ENCODE measurements at places on chromosomes 5 and 9.

GRCh38 chr5:141623186-141623585, 4.4 kb upstream of the DIAPH1 start:
- no peak for DNase-seq

GRCh38 chr9:5002811-5003210, 17.7 kb downstream of the JAK2 start:
- DNase-seq, result no peak

DNA sequence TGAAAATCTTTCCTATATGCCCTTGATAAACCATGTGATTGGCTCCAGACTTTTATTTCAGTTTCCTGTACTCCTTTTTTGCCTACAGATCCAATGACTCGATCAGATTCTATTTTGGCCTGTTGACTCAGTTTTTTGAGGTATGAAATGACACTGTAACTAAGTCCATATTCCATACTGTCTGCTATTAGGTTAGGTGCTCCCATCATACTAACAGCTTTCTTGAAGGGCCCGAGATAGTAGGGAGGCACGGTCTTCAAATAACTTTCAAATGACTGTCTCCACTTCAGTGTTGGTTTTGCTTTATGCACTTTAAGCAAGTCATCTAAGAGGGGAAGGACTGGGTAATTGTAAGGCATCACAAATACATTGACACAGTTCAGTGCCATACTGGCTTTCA, 295.4 kb upstream of the DAB2 start:
- DNase-seq, result no peak

DNA sequence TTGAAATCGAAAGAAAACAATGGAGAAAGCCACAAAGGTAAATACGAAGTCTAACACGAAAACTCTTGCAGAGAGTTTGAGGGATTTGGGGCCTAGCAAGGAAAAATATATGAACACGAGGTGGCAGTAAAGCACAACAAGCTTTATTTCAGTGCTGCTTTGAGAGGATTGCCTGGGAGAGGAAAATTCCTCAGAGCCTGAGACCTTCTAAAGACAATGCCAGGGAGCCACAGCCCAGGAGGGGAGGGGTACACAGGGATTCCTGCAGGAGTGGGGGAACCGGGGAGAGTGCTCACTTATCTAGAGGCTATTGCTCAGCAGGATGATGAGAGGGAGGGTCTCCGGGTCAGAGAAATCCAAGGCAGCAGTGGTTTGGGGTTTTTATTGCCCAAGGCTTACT, 134.9 kb upstream of the ADCY2 start:
- DNase-seq, result no peak

DNA sequence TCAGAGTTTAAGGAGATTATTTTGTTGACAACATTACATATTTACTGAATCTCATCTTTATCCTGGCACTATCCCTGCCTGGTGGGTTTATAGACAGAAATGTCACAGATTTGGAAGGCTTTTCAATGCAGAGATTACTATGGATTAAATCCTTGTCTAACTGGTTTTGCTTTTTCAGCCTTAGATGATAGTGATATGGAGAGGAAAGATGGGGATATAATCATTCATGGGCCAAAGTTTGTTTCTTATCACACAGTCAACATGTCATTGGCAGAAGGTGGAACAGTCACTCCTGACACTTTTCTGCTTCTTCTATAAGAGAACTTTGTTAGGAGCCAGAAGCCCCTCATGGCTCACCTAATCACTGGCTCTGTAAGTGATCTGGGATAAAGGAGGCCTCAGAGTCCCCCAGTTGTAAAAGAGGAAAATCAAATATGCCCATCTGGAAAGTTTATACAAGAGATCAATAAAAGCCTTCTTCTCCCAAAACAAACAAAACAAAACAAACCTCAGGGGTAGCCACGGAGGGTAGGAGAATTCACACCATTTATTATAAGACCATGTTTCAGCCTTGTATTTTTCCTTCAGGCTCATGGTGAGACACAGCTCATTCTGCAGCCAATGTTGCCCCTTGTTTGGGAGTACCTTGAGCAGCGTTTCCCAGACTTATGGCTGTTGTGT, 101.2 kb downstream of the PCSK1 start:
- DNase-seq, result no peak

- no peak for DNase-seq
These were observed 373.1 kb downstream of the CSNK1G3 start for GRCh38 chr5:123885081-123885480.

- DNase-seq, result no peak
These were observed 1.2 kb downstream of the UHRF2 start for GRCh38 chr9:6414247-6414641.

DNA sequence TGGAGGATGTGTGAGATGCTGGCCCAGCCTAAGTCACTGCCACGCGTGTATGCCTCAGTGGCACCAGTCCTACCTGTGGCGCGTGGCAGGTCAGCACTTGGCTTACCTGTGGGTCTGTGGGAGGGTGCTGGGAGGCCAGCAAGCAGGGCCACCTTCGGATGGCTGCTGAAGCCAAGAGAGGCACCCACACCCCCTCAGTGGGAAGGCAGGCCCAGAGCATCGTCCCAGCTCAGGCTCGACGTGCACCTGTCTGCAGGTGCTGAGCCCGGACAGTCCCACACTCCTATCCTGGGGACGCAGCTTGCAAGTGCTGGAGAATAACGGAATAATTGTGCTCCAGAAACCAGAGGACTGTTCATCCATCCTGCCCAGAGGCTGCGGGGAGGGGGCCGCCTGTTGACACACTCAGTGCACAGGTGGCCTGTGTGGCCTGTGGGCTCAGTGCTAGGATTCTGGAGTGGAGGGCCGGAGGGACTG, 24.0 kb downstream of the NKD2 start:
- DNase-seq, result no peak

GRCh38 chr9:17272536-17272935, 137.7 kb downstream of the CNTLN start:
- no peak for DNase-seq

DNA sequence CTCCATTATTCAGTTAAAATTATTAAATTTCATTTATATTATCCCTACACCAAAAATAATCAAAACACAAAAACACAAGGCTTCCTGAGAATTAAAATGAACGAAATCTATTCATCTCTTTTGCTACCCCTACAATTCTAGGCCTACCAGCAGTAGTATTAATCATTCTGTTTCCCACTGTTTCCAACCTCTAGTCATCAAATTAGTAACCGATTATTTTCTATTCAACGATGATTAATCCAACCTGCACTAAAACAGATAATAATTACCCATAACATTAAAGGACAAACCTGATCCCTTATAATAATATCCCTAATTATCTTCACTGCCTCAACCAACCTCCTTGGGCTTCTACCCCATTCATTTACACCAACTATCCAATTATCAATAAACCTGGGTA, 86.0 kb downstream of the INSL6 start:
- DNase-seq, result no peak

DNA sequence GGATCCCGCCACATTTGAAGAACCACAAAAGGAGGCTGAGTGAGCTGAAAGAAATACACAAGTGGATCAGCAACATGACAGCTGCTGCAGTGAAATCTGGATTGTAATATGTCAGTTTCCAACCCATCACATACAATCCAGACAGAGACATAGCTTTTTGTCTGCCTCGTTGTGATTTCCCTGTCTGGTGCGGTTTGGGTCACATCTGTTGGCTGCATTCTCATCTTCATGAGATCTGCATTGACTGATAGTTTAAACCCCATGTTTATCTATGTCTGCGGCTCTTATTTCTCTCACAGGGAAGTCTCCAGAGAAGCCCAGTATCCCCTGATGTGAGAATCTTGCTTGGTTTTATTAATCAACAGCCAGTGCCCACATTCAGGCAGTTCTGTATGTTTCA, 403.1 kb upstream of the ZNF608 start:
- no peak for DNase-seq

- no peak for DNase-seq
These were observed 1.4 kb upstream of the NHP2 start for GRCh38 chr5:178155065-178155464.

DNA sequence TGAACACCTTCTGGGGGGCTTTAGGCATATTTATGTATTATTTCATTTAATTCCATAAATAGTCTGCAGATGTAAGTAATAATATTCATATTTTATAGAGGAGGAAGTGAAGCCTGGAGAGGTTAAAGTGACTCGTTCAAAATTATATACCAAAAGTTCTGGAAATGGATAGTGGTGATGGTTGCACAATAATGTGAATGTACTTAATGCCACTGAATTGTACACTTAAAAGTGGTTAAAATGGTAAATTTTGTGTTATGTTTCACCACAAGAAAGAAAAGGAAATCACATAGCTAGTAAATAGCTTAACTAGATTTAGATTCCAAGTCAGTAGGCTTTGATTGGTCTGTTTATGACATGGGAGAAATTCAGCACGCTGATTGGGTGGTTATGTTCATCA, 13.0 kb upstream of the TMEFF1 start:
- DNase-seq, result no peak
